Esophagus muscularis mucosa (tissue), 4 donors: ENCODE measurements at places on chromosomes 6 and 20. TPM values are rescaled to one million over a fixed set of nuclear protein-coding genes. Genes with fewer than 3 reads are reported as not detected.

The RUNX2 gene
- 1.5 TPM for total RNA-seq

The CBLN4 gene
- not detected for total RNA-seq

The ZFP57 gene
- 0.23 TPM for total RNA-seq

The ERVFRD-1 gene
- 0.13 TPM for total RNA-seq

The CCM2L gene
- 6.0 TPM for total RNA-seq

The VNN1 gene
- 2.7 TPM for total RNA-seq

The TSHZ2 gene
- 10.3 TPM for total RNA-seq

The IL17A gene
- total RNA-seq, result not detected

DNA sequence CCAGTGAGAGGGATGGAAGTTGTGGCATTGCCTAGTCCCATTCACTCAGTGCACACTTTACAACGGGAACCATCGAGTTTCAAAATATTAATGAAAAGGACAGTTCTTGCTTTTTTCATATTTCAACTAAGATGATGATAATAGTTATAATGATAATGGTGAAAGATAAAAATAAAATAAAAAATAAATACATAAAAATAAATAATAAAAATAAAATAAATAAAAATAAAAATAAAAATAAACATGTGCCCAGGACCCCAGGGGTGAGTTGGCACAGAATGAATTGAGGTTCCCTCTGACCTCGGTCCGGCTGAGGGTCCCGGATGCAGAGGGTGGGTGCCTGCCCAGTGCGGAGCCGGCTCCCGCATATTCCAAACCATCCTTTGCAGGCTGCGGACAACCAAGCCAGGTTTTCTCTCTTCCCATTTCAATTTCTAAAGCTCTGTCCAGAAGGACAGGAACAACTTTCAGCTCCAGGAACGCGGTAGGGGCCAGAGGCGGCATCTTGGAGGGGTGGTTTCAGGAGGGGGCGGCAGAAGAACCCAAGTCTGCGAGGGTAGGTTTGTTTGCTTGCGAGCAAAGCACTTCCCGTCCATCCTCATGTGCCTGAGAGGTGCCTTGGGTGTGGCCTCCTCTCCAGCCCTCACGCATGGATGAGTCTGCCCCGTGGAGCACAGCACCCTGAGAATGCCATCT is 236.8 kb downstream of the DLL1 start:
- no peak for DNase-seq

- no peak for DNase-seq
These were observed 9.9 kb downstream of the SDCBP2 start for GRCh38 chr20:1319051-1319450.

DNA sequence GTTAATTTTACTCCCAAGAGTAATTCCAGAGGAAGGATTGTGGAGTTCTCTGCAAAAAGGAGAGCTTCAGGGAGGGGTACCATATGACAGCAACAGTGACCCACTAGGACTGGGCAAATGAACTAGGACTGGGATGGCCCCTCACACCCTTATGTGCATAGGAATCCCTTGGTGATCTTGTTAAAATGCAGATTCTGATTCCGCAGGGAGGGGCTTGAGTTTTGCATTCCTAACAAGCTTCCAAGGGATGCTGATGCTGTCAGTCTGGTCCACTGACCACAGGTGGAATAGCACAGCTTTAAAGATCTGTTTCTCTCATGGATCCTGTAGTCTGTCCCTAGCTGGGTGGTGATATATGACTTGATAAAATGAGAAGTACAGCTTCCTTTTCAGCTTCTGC is 6.3 kb upstream of the FOXA2 start:
- DNase-seq, result no peak

DNA sequence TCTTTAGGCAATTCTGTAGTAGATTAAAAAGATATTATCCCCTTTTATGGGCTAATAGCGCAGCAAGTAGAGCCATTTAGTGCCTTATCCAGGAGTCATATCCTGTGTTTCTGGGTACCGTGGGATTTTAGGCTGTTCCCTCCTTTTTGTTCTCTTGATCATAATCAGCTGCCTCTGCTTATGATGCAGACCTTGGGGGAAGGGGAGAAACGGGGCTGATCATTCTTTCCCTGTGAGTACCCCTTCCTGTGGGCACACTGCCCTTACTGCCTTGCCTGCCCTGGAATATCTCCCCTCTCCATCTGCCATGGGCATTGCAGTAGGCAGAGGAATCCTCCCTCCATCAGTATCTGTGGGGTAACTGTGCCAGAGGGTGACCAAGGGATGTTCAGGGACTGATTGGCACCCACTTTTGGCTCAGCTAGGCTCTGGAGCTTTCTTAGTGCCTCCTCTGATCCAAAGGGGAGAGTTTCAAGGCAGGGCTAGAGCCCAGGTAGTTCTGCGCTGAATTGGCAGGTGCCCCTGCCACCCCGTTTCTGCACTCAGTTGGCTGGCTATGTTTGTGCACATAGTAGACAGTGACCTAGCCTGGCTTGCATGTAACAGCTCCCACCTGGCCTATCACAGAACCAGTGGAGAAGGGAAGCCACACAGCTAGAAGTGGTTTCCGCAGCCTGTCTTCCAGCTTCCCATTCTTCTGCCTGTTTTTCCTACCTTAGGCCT is 103.3 kb downstream of the FIG4 start:
- no peak for DNase-seq

GRCh38 chr6:168377856-168378832 is 58.6 kb upstream of the DACT2 start:
- no peak for DNase-seq

DNA sequence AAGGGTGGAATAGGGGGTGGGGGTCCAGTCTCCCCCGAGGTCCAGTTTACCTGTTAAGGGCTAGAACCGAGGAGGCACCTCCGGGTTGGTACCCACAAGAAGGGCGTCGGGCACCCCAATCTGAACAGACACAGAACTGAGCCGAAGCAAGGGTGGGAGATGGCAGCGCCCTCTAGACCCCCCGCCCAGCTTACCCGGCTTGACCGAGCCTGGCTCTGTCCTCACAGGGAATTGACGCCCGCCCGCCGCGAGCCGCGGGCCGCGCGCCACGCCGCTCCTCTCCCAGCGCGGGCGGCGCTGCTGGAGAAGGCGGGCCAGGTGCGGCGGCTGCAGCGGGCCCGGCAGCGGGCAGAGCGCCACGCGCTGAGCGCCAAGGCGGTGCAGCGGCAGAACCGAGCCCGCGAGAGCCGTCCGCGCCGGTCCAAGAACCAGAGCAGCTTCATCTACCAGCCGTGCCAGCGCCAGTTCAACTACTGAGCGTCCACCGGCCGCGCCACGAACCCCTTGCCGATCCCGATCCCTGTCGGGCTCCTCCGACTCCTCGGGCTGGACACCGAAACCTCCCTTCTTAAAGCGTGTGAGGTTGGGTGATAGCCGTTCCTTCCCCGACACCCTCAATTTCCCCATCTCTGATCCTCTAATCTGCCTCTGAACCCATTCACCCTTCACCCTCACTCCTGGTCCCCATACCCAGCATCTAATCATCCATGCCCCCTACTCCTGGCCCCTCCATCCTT is 5.9 kb downstream of the TP53INP2 start:
- DNase-seq, result no peak

- DNase-seq, result no peak
These were observed 308.2 kb downstream of the FARS2 start for GRCh38 chr6:5569491-5569890.

DNA sequence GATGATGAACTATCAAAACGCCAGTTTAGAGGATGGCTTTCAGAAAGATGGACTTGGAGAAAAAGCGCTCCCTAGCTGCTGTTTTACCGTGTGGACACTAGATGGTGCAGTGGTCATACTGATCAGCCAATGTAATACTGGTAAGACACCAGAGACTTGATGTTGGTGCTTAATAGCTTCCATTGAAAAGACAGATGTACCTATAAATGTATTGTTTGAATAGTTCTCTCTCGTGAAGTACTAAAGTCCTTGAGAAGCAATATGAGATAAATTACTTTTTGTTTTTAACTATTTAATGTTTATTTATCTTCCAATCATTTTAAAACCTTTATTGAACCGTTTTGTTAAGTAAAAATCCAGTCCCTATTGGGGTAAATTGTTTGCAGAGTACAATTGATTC is 63.9 kb upstream of the FUCA2 start:
- DNase-seq, result no peak

- DNase-seq, result no peak
These were observed 35.4 kb downstream of the SLC16A10 start for GRCh38 chr6:111122458-111123286.

DNA sequence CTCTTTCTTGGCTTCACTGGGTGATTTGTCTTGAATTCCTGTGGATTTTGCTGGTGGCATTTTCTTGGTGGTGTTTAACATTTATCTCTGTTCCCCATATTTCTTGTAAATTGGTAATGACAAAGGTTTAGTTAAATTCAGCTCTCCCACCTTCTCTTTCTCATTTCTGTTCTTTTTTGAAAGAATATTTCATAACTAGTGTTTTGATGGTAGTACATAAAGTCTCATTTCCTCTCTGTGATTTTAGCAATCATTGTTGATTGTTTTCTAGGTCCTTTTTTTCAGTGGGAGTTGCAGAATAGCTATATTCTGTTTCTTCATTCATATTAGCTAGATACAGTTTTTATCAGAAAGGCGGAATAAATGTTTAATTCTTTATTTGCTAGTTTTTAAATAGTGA is 73.1 kb downstream of the QKI start:
- no peak for DNase-seq

DNA sequence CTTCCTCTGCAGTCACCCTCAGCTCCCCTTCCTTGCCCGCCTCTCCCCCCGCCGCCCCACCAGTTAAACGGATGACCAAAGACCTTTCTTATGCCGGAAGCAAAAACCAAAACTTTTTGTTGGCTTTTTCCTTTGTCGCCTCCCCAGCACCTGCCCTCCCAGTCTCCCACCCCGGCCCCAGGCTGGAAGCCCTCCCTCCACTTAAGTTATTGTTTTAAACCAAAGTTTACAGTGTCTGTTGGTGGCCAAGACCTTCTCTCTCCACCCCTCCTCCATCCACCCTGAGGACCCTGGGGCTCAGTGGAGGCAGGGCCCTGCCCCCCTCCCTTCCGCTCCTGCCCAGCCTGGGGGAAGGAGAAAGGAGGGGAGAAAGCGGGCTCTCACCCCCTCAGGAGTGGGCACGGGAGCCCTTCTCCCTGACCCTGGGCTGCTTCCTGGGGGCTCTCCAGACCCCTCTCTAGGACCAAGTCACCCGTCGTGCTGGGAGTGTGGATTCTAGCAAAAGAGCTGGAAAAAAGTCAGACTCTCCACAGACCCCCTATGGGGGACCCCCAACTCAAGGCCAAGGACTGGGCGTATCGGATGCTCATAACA is 38.3 kb upstream of the MDFI start:
- DNase-seq, result no peak

DNA sequence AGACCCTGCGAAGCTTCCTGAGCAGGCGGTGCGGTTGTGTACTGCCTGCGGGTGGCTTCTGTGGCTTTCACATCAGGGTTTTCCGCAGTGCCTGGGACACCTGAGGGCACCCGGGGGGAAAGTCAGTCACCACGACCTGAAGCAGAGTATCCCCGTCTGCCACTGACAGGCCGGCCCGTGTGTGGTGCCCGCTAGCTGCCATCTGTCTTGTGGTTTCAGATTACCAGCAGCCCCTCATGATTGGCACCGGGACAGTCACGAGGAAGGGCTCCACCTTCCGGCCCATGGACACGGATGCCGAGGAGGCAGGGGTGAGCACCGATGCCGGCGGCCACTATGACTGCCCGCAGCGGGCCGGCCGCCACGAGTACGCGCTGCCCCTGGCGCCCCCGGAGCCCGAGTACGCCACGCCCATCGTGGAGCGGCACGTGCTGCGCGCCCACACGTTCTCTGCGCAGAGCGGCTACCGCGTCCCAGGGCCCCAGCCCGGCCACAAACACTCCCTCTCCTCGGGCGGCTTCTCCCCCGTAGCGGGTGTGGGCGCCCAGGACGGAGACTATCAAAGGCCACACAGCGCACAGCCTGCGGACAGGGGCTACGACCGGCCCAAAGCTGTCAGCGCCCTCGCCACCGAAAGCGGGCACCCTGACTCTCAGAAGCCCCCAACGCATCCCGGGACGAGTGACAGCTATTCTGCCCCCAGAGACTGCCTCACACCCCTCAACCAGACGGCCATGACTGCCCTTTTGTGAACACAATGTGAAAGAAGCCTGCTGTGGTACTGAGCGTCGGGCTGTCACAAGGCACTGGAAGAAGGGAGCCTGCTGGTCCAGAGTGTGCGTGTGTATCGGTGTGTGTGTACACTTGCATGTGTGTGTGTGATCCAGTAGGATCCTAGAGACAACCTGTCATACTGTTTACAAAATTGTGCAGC is 54.4 kb downstream of the GOPC start:
- no peak for DNase-seq

- DNase-seq, result no peak
These were observed 1.6 kb upstream of the DBNDD2 start for GRCh38 chr20:45406260-45407066.

- DNase-seq, result no peak
These were observed 99.5 kb upstream of the SUPT3H start for GRCh38 chr6:45477278-45477677.

- no peak for DNase-seq
These were observed 1.0 kb downstream of the FILIP1 start for GRCh38 chr6:75492386-75493153.

- DNase-seq, result no peak
These were observed 901.3 kb upstream of the CITED2 start for GRCh38 chr6:140275725-140276124.

GRCh38 chr6:106473812-106474211 is 113.3 kb downstream of the CRYBG1 start:
- no peak for DNase-seq

DNA sequence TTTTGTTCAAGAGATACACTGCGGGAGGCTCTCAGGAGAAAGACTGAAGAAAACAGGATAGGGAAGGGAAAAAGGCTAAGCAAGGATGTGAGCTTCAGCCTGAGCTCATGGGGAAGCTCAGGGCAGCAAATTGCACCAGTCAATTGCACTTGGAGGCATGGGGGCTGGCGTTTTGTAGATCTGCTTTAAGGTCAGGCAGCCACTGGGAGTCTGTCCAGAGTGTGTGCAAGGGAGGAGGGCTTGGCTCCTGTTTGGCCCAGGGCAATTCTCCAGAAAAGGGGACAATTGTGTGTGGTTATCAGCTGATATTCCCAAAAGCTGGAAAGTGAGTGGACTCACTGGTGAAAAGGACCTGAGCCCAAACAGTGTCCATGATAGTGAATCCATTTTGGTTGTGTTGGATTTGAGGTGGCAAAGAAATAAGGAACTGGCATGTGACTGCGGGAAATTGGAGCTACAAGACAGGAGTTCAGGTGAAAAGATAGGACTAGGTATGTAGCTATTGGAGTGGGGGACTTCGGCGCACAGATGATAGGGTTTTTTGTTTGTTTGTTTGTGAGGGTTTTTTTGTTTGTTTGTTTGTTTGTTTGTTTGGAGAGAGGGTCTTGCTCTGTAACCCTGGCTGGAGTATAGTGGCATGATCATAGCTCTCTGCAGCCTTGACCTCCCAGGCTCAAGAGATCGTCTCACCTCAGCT is 22.3 kb upstream of the IER3 start:
- no peak for DNase-seq

GRCh38 chr6:18245642-18246041 is 18.7 kb downstream of the DEK start:
- no peak for DNase-seq

DNA sequence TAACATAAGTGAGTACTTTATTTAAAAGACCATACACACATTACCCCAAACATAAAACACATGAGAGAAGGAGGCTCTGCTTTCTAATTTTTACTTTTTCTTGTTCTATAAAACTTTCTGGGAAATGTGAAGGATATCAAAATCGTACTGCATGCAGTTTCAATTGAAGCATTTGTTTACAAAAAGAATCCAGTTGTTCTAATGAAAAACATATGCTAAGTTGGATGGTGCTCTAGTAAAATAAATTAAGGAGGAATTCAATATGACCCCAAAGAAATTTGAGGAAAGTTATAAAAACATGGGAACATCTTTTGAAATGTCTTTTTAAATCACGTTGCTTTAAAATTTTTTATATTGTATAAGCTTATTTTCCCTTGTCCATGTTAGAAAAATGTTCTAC is 37.6 kb downstream of the OR2B6 start:
- DNase-seq, result no peak

- no peak for DNase-seq
These were observed 474.6 kb downstream of the CBLN4 start for GRCh38 chr20:55530763-55531162.
